ENCODE measurements at places on chromosomes 7 and 10.

DNA sequence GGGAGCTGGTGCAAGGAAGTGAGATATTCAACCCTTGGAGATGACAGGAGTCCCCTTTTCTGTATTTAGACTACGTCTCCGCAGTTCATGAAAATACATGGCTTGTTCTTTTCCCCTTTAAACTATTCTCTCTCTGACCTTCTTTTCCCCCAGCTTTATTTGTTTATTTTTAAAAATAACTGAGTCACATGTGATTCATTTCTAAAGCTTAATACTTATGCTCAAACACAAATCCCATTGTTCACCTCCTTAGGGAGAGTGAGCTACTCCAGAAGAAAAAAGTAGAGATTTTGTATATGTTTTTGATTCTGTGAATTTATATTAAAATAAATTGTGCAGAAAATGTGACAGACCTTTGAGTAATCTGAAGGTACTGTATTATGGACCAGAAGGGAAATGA, 35.9 kb upstream of the FZD1 start:
- DNase-seq = no peak

DNA sequence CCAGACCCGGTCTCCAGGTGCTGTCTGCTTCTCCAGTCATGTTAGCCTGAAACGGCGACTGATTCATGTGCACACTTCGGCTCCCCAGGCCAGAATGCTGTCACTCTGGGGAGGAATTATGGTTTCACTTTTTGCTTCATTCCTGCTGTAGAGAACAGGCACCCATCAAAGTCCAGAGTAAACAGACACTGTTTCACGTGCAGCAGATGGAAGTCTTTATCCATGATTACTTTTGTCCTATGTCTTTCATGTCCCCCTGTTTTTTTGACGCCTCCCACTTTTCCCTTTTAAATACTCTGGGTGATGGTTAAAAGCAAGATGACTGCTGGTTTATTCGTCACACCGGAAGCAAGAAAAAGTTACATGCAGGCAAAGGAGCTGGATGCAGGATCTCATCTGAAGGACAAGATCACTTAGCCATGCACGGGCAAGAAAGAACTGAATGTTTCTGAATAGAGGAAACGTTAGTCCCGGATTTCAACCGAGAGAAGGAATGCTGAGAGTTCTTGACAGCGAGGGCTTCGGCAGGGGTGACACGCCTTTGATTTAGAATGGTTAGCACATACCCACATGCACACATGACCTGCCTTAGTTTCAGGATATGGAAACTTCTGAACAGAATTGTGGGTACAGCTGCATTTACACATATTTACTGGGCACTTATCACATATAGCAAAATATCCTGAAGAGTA, 250.0 kb upstream of the KLF6 start:
- DNase-seq = no peak

DNA sequence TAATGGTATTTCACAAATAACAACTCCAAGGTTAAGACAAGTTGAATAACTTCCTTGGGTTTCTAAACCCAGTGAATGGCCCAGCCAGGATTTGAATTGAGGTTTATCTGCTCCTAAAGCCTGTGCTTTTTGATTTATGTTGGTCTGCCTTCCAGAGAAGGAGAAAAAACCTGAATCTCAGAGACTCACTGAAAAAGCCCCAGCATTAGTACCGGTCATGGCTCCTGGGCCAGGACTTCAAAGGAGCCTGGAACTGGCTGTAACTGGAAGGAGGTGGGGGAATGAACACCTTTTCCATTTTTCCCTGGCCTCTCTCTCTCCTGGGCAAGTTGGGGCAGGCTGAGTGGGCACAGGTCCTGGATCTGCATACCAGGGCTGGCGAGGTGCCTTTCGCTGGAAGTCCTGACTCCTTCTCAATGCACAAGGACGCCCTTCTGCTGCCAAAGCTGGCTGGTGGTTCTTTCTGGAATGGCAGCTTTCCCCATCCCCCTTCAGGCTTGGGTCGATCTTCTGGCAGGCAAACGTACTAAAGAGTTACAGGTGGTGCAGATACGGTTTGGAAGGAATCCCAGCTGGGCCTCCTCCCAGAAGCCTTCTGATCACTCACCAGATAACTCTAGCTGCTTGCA, 268.2 kb downstream of the PTEN start:
- no peak for DNase-seq

- no peak for DNase-seq
These were observed 95.5 kb upstream of the LAMB4 start for GRCh38 chr7:108225531-108226181.

DNA sequence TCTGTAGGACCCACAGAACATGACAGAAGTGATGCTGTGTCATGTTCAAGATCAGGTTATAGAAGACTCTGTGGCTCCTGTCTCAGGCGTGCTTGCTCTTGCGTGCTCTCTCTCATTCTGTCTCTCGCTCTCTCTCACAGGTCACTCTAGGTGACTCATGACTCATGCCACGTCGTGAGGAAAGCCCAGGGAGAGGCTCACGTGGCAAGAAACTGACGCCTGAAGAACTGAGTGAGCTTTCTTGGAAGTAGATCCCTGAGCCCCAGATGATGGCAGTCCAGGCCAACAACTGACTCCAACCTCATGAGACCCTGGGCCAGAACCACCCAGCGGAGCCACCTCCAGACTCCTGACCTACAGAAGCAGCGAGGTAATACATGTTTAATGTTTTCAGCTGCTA, 103.3 kb downstream of the DNMBP start:
- no peak for DNase-seq

Measured in stimulated activated CD4-positive, alpha-beta T cell treated with anti-CD3 and anti-CD28 coated beads, Interleukin-4, amount 100 ng/mL, for 48 hours (primary cell).